ENCODE measurements at places on chromosomes 11 and 22.

- no peak for DNase-seq
These were observed 143.6 kb downstream of the TEAD1 start for GRCh38 chr11:12817681-12818332.

- no peak for DNase-seq
These were observed 18.3 kb downstream of the ADORA2A start for GRCh38 chr22:24445481-24446259.

GRCh38 chr11:44120169-44120568, 24.7 kb downstream of the EXT2 start:
- DNase-seq = no peak

GRCh38 chr11:64711956-64712362, 11.0 kb downstream of the NRXN2 start:
- DNase-seq = no peak

GRCh38 chr11:64102005-64102738, 63.7 kb downstream of the MACROD1 start:
- no peak for DNase-seq

DNA sequence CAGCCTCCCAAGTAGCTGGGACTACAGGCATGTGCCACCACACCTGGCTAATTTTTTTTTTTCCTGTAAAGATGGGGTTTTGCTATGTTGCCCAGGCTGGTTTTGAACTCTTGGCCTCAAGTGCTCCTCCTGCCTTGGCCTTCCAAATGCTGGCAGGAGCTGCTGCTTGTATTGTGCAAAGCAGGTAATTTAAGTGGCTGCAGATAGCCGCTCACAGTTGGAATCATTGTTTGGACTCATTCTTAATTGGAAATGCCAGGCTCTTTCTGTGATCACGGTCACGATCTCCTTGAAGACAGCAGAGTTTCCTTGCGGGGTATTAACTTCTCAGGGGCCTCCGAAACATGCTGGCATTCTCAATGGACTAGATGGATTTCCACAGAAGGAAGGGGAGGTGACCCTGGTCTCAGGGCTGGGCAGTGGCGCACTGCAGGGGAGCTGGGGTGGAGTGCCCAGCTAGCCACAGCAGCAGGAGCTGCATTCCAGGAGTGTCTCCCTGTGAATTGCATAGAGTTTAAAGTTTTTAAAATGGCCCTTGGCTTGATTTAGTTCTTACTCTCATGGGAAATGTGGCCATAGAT, 136.1 kb downstream of the MORC2 start:
- no peak for DNase-seq

GRCh38 chr11:995752-996420, 40.6 kb downstream of the MUC6 start:
- no peak for DNase-seq

DNA sequence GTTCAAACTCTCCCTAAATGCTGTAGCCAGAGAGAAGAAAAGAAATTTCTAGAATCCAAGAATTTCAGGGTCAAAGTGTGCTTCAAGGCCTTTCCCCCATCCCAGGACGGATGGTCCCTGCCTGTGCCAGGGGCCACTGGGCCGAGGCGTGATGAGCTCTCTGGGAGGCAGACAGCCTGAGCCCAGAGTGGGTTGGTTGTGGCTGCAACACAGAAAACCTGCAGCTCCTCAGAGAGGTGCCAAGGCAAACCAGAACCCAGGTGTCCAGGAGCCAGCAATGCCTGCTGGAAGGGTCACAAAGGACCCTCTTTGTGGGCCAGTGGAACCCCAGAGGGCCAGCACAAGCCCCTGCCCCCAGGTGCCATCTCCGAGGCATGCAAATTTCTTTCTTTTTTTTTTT, 2.6 kb upstream of the APOL6 start:
- no peak for DNase-seq

- no peak for DNase-seq
These were observed 2.0 kb upstream of the LARGE1 start for GRCh38 chr22:33922349-33922681.

- DNase-seq = no peak
These were observed 91.6 kb downstream of the ATXN10 start for GRCh38 chr22:45763236-45763624.

DNA sequence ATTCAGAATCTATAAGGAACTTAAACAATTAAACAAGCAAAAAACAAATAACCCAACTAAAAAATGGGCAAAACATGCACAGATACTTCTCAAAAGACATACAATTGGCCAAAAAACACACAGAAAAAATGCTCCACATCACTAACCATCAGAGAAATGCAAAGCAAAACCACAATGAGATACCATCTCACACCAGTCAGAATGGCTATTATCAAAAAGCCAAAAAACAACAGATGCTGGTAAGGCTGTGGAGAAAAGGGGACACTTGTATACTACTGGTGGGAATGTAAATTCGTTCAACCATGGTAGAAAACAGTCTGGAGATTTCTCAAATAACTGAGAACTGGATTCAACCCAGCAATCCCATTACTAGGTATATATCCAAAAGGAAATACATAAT, 24.8 kb downstream of the ENTHD1 start:
- no peak for DNase-seq

GRCh38 chr11:8826901-8827560, 84.0 kb upstream of the AKIP1 start:
- no peak for DNase-seq

GRCh38 chr22:31833930-31834329, 80.1 kb downstream of the DEPDC5 start:
- no peak for DNase-seq

GRCh38 chr22:47006433-47006832, 244.0 kb downstream of the TBC1D22A start:
- no peak for DNase-seq

GRCh38 chr11:112771851-112772250, 189.4 kb upstream of the NCAM1 start:
- DNase-seq = no peak

- DNase-seq = no peak
These were observed 47.1 kb upstream of the WNT11 start for GRCh38 chr11:76253416-76253815.

DNA sequence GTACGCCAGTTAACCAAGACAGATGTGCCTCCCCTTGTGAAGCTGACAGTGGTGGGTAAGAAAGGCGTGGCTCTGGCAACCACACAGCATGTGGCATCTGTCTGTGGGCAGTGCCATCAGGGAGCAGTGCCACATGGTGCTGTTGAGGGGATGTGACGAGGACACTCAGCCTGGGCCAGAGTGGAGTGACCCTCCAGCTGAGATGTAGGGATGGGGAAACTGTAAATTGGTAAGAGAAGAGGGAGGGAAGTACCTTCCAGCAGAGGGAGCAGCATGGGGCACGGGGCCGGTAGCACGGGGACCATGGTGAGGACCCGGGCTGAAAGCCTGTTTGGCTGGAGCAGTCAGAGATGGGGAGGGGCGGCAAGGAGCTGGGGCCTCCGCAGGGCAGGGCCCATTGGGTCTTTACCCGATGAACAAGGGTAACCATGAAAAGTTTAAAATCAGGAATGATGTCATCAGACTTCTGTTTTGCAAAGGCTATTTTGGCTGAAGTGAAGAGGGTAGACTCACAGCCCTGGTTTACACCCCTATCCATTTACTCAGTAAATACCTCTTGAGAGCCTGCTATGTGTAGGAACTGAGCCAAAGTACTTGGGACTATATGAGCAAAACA, 10.4 kb downstream of the TMPRSS6 start:
- DNase-seq = no peak

DNA sequence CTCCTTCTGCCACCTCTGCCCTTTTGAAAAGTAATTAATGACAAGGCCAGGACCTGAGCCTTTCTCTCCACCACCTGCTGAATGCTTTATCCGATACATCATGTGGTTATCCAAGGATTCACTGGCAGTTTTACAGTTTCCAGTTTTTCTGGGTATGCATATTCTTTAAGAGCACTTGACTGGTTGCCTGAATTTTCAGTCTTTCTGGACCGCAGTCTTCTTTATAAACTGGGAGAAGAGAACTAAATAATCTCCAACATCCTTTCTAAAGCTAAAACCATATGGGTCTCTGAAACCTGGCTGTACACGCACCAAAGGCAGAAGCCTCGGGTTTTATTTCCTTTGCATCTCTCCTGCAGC, 65.1 kb downstream of the BTG4 start:
- no peak for DNase-seq

GRCh38 chr11:19646921-19647320, 65.7 kb upstream of the NAV2 start:
- no peak for DNase-seq

GRCh38 chr11:17954395-17955252, 58.2 kb downstream of the SERGEF start:
- DNase-seq = no peak

GRCh38 chr11:115267871-115268270, 236.3 kb downstream of the CADM1 start:
- no peak for DNase-seq

DNA sequence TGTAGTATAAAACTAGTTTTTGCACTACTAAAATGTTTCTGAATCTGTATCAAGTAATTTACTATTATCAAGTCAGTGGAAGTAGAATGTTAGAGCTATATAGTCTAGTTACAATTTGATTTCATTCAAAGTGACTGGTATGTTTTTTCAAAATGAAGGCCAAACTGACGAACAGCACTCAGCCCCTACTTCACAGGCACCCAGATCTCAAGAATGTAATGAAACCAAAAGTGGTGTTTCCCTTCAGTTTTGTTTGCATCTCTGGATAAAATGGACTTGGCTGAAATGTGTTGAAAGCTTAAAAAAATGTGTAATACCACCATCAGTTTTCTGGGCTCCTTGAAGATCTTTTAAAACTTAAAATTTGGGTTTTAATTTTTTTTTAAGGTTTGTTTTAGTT, 46.4 kb downstream of the QSER1 start:
- no peak for DNase-seq

DNA sequence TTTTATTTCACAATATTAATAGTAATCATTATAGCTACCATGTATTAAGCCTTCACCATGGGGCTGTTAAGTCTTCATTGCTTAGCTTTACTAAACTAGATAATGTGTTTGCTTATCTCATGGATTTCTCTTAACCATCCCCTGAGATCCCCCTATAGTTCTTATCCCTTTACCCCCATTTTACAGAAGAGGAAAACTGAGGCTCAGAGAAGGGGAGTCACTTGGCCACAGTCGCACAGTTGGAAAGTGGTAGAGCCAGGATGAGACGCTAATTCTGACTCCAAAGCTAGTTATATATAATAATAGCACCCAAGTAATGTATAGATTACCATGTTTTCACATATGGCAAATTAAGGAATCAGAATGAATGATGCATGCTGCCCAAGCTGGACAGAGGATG, 9.7 kb upstream of the TFIP11 start:
- DNase-seq = no peak

DNA sequence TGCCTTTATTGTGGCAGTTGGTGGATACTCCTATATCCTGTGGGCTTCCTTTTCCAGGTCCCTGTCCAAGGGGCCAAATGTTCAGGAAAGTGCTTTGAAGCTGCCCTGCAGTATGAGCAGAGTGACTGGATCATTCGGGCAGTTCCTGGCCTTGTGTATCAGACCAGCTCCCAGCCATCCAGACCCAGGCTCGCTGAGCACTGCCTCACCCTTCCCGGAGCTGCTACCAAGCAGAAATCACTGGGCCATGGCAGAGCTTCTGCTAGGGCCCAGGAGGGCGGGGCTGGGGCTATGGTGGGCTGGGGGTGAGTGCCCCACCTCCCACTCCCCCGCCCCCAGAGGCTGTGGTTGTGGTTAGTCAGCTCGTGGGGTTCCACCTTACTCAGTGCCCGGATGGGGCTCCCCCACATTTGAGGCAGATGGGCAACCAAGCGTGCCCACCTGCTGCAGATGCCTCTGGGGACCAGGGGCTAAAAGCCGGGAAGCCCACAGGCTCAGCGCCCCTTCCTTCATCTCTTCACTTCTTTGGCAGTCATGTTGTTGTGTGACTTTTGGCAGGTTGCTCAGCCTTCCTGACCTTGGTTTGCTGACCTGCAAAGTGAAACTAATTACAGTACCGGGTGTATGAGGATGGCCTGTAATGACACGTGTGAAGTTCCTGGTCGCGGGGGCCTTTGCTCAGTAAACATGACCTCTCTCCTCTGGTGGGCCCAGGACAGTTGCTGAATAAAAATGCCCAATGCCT, 2.1 kb upstream of the LRRC32 start:
- no peak for DNase-seq

DNA sequence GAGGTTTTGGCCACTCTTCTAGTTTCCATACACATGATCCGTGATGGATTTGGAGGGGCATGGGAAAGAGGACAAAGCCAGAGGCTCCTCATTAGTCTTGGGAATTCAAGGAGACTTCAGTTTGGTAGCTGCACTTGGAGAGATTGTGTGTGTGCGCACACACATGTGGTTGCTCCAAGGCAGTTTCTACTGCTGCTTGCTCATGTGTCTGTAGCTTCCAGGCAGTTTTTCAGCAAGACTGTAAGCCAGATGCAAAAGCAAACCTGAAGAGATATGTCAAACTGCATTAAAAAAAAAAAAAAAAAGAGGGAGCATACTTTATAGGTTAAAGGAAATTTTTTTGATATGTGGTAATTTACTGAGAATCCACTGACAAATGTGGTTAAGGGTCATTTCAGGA, 95.7 kb downstream of the OSBP2 start:
- DNase-seq = no peak

DNA sequence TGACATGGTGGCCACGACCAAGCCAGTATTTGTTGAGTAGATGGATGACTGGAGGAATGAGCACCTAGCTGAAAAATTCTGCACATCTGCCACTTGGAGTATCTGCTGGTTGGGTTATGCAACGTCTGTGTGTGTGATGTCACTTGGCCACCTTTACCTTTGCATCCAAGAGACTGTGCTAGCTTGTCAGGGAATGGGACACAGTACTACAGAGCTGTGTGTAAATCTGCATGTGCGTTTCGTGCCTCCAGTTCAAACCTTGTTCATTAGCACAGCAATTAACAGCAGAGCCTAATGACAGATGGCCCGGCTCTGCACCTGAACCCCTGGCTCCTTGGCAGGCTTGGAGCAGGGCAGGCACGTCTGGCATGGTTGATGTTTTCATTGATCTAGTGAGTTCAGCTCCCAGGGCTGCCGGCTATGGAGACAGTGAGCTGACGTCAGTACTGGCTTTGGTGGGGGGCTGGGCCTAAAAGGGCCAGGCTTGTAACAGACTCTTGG, 188.4 kb upstream of the NAV2 start:
- no peak for DNase-seq

DNA sequence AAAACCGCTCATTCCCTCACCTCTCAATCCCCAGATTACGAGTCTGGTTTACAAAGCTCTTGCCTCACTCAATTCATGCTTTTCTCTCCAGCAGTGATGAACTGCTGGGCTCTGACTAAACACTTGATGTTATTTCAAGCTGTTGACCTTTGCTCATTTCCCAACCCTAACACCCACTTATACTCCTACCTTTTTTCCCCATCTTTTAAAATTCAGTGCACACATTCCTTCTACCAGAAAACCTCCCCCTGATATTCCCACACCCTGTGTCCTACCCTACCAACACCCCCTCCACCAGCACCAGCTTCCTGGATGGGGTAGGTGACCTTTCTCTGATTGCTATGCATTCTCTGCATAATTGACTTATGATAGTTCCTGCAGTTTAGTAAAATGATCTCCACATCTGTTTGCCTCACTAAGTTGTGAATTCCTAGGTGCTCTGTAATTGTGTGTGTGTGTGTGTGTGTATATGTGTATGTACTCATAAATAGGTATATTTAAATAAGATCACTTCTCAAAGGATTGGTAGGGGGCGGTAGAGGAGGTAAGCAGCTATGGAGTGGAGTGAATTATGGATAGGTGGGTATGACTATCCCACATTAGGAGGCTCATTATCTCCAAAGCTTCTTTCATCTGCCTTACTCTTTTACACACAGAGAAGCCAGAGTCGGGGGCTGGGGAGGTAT, 842 bp downstream of the HEPACAM start:
- DNase-seq = no peak

GRCh38 chr11:41917900-41918299, 458.4 kb upstream of the LRRC4C start:
- DNase-seq = no peak

All from NCI-H748 treated with DMSO at 0.1 percent for 48 hours (cell line).